DMS153 (cell line): ENCODE measurements at places on chromosomes 11 and 22.
A peak's percentile ranks its signal among the peaks of the same experiment; 100 is the strongest.

GRCh38 chr22:20393705-20394476 lies at the start of gene ZNF74:
Gene ZNF74, plus strand, starts transcription at chr22:20394151. Its CDS starts 478 bp downstream, at chr22:20394629.
- peak; percentile 92 for DNase-seq

- no peak for DNase-seq
Measured at GRCh38 chr11:19410032-19410431, 169.3 kb upstream of the E2F8 start.

GRCh38 chr11:33684003-33684706 lies 16.5 kb downstream of the C11orf91 start:
- DNase-seq: no peak

- no peak for DNase-seq
Measured at GRCh38 chr11:68256331-68256741, 15.4 kb downstream of the C11orf24 start.

- DNase-seq: no peak
Measured at GRCh38 chr22:44281768-44282637, 30.7 kb downstream of the SHISAL1 start.

- no peak for DNase-seq
Measured at GRCh38 chr11:120031612-120032600, 106.0 kb downstream of the TRIM29 start.

DNA sequence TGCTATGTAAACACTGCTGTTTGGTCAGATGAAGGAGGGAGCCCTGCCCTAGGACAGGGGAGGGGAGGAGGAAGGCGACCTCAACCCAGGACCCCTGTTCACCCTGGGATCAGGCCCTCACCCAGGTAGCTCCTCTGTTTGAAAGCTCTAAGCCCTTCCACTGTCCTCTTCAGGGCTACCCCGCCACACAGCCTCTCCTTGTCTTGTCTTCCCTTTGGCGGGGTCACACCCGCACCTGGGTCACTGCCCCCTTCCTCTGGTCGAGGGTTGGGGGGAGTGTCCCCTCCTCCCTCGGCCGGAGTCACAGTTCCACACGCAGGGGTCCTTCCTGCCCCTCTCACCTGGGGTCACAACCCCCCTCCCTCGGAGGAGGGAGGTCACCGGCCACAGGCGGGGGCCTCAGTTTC lies 463 bp upstream of the PTPMT1 start:
- DNase-seq: no peak

GRCh38 chr11:18322818-18323570 lies 627 bp downstream of the GTF2H1 start:
- DNase-seq: no peak

DNA sequence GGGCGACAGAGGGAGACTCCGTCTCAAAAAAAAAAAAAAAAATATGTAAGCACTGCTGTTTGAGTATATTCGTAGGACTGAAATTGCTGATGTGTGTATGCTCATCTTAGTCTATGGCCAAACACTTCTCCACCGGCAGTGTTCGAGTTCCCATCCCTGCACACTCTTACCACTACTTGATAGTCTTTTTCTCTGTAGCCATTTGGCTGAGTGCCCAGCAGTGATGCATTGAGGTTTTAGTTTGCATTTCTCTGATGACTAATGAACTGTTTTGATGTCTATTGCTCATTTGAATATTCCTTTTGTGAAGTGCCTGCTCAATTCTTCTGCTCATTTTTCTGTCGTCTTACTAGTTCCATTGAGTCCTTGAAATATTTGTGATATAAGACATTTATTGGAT lies 1.9 kb downstream of the TIRAP start:
- peak; percentile 83 for DNase-seq

DNA sequence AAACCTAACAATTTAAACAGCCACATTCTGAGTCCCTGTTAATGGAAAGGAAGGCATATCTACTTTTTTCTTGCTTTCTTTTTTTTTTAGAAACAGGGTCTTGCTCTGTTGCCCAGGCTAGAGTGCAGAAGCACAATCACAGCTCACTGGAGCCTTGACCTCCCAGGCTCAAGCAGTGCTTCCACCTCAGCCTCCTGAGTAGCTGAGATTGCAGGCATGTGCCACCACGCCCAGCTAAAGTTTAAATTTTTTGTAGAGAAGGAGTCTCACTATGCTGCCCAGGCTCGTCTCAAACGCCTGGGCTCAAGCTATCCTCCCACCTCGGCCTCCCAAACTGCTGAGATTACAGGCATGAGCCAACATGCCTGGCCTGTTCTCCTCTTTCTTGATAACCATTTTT lies 25.4 kb downstream of the ARFGAP3 start:
- DNase-seq: no peak

- no peak for DNase-seq
Measured at GRCh38 chr11:135019899-135020298, 607.9 kb upstream of the B3GAT1 start.

DNA sequence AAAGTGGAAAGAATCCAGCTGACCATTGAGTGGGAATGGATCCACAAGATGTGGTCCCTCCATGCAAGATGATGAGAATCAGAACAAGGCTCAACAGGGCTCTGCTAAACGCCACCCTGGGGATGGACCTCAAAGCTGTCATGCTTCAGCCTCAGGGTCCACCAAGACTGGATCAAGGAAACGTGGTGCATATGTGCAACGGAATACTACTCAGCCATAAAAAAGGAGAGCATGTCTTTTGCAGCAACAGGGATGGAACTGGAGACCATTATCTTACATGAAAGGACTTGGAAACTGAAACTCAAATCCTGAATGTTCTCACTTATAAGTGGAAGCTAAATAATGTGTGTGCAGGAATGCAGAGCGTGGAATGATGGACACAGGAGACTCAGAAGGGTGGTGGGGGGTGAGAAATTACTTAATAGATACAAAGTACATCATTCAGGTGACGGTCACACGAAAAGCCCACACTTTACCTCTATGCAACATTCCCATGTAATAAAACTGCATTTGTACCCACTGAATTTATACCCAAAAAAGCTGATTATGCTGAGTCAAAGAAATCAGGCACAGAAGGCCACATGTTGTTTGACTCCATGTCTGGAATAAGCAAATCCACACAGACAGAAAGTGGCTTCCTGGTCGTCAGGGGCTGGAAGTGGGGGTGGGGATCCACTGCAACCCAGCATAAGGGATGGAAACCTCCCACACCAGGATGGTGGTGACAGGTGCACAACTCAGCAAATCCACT lies 116.1 kb downstream of the SHANK2 start:
- no peak for DNase-seq

DNA sequence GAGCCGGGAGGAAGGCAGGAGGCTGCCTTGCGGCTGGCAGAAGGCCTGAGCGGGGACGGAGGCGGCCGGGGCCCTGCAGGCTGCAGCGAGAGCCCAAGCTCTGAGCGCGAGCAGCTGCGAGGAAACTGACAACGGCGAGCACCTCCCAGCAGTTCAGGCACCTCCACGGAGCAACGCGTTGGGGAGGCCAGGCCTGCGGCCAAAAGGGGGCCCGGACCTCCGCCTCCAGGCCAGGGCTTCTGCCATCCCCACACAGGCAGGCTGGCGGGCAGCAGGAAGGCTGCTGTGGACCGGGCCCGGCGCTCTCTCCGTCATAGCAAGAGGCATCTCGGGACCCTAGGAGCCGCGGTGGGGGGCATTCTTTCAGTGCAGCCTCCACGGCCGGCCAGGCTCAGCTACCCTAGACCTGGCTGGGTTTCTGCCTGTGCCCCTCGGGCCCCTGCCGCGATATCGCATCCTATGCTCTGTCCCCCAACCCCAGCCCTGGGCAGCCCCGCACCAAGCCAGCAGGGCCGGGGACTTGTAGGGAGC lies 22.9 kb upstream of the SLC22A12 start:
- DNase-seq: no peak

- DNase-seq: no peak
Measured at GRCh38 chr22:29741926-29742325, 22.1 kb downstream of the CABP7 start.

DNA sequence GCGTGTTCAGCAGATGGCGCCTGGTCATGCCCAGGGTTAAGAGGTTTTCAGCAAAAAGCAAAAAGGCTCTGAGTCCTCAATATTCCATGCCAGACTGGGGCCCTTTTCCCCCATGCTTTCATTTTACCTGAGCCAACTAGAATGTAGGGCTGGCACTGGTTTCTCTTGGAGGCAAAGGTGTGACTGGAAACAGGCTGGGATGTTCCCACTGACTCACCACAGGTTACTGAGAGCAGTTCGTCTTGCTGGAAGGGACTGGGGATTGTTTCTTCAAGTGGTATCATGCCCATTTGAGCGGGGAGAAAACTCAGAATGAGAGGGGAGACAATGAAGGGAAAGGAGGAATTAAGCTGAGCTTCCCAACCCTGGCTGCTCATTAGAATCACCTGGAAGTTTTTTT lies 243.9 kb downstream of the TENM4 start:
- no peak for DNase-seq

- no peak for DNase-seq
Measured at GRCh38 chr11:122309262-122309925, 193.4 kb upstream of the BLID start.

DNA sequence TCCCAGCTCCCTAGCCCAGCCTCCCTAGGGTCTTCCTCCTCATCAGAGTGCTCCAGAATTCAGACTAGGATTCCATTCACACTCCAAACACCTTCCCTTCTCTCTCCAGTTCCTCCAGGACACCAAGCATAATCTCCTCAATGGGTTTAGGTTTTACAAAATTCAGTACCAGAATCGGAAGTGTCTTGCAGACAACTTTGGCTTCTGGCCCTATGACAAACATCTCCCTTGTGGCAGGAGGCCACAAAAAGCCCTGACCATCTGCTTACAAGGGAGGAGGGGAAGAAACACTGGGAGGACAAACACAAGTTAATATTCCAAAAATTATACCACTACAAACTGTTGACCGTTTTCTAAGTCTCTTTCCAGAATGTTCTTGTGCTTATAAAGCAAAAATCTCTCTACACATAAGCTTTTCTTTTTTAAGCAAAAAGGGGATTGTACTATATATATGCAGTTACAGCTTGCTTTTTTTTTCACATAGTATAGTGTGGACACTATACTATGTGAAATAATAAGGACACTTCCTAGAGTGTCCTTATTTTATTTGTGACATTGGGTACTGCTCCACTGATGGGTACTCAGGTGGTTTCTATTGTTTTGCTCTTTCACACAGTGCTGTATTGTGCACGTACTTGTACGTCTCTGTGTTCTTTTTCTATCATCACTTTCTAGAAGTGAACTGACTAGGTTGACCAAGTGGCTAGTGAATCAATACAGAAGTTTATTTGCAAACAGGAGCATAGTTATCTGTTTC lies 78.7 kb downstream of the BDNF start:
- DNase-seq: no peak

GRCh38 chr11:94650756-94651155 lies 83.6 kb downstream of the PIWIL4 start:
- no peak for DNase-seq

DNA sequence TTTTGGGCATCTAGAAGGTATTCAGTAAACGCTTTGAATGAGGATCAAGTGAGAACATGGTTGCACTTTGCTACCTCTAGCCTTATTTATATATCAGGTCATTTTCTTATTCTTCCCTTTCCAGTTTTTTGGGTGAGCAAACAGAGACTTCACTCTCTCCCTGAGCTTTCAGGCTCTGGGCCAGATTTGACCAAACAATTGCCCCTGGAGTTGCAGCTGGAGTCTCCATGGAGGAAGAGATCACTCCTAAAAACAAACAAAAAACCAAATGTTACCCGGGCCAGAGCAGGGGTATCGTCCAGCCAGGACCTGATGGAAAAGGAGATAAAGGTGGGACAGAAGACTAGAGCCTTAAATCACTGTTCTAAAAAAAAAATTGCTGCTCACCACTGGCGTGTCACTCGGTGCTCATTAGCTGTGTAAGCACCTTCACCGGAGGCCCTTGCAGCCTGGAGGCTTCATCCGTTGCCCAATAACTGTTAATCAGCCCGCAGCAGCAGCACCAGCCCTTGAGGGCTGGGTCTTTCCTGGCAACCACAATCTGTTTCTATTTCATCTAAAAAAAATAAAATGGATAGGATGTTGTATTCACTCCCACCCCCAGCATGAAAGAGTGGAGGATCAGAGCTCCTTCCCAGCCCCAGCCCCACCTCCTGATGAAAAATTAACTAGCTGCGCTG lies 125.0 kb downstream of the PKNOX2 start:
- no peak for DNase-seq

DNA sequence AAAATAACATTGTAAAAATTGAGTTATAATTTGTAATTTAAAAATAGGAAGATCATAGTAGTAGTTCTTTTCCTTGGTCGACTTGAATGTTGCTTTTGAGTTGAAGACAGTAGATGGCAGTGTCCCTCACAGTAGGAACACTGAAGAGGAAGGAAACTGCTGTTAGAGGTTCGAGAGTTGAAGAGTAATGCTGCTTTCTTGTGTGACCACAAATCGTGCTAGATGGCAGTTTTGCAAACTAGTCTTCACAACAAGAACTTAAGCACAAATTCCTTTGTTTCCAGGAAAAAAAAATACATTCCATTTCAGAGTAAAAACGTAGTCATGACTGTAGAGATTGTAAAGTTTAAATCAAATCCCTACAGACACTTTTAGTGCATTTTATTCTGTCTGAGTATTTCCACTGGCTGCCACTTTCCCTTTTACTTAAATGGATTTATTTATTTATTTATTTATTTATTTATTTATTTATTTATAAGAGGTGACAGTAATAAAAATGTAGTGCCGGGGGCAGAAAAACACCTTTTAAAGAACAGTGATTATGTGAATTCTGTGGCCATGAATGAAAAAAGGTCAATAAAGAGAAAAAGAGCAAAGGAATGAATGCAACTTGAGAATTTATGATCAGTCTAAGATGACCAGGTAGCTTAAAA lies 54.6 kb downstream of the SPECC1L start:
- DNase-seq: peak; percentile 45

GRCh38 chr11:111069066-111069465 lies 176.5 kb upstream of the POU2AF2 start:
- no peak for DNase-seq

GRCh38 chr11:69253028-69253427 lies 40.9 kb upstream of the MYEOV start:
- no peak for DNase-seq

- DNase-seq: no peak
Measured at GRCh38 chr11:73883856-73884255, 7.1 kb downstream of the PAAF1 start.

DNA sequence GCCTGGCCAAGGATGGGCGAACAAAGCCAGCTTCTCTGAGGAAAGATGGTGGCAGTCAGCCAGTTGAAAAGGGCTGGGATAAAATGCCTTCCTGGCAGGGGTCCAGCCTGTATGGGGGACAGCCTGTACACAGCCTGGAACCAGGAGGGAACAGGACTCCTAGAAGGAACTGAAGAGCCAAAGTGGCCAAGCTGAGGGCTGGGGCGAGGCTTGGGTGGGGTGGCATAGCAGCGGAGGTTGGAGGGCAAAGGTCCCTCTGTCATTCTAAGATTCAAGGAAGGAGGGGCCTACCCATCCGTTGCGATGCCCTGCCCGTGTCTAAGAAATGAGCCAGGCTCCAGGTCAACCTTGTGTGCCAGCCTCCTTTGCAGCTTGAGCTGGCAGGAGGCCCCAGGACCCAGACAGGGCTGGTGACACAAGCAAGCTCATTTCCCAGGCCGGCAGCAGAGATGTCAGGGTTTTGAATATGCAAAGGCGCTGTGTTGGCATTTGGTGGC lies 22.6 kb downstream of the FADD start:
- no peak for DNase-seq

- no peak for DNase-seq
Measured at GRCh38 chr11:96097844-96098421, 174.0 kb upstream of the MTMR2 start.

GRCh38 chr22:46678785-46679700 lies 58.9 kb downstream of the GRAMD4 start:
- DNase-seq: no peak
